ENCODE measurements at places on chromosomes 6 and 20. TPM values are rescaled to one million over a fixed set of nuclear protein-coding genes. Genes with fewer than 3 reads are reported as not detected.

DNA sequence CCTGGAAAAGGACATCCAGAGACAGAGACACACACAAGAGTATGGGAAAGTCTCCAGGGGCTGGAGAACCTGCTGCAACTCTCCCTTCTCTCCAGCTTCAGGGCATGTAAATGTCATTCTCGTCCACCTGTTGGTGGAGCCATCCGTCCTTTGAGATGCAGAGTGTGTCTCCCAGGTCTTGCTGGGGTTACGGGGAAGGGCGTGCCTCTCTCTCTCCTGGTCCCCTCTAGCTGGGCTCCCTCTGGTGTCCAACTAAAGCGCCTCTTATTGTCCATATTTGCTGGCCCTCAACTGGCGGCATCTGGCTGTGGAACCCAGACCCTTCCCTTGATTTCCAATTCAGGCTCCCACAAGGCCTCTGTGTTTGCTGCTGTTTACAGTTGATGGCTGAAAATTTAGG is 244.1 kb downstream of the BMP7 start:
- no peak overlapping the region for H3K27ac ChIP-seq
- no peaks in the 10 kb centered on the region for H3K27me3 ChIP-seq
- no peaks in the 10 kb centered on the region for H3K36me3 ChIP-seq
- no peak overlapping the region for H3K4me3 ChIP-seq

GRCh38 chr6:114009192-114009591 is 38.2 kb upstream of the HDAC2 start:
- DNase-seq, result no peak
- H3K4me1 ChIP-seq, result no peaks in the 10 kb centered on the region
- H3K27ac ChIP-seq, result no peak overlapping the region
- H3K27me3 ChIP-seq, result no peaks in the 10 kb centered on the region
- no peak overlapping the region for H3K4me3 ChIP-seq

The FAXC gene
- 0.47 TPM for total RNA-seq

GRCh38 chr20:47319517-47320252 is 36.8 kb downstream of the ZMYND8 start:
- DNase-seq, result no peak
- peak overlapping the region; percentile 94 for H3K27ac ChIP-seq
- no peaks in the 10 kb centered on the region for H3K36me3 ChIP-seq
- H3K27me3 ChIP-seq, result no peaks in the 10 kb centered on the region
- peaks cover 37% of the 10 kb centered on the region for H3K4me1 ChIP-seq

The ALDH5A1 gene
- 9.8 TPM for total RNA-seq

DNA sequence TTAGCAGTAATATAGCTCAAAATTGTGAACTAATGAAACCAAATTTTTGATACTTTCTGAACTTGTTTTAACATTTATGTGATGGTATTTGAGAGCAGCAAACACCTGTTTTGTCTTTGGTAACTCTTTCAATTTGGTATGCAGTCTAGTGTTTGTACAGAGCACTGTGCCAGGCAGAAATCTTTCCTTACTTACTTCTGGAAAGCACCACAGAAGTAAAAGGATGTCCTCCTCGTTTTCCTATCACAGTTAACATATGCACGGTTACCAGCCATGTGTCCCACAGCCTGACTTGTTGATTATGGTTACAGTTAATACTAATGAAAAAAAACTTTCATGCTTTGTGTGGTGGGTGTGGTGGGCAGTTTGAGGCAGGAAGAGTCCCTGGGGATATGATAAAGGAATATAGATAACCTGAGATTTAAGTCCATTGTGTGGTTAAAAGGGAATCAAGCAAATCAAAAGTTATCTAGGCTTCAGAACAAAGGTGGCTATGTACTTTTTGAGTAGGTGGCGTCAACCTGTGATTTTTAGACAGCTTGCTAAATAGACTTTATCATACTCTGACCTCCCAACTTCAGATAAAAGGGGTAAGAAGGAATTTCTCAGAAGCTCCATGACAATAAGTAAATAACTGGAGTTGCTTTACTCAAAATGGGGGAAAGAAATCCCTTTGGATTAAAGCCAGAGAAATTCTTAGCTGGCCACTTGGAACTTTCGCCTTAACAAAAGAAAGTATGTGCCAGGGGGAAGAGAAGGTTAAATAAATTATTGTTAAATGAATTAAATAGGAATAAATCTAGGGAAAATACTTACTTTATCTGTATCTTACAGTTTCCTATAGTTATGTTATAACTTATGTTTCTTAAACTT is 20.1 kb upstream of the COL10A1 start:
- H3K36me3 ChIP-seq, result no peaks in the 10 kb centered on the region
- H3K4me1 ChIP-seq, result no peaks in the 10 kb centered on the region
- H3K27me3 ChIP-seq, result no peaks in the 10 kb centered on the region
- H3K27ac ChIP-seq, result no peak overlapping the region

The DACT2 gene
- total RNA-seq, result not detected

All from spleen (tissue), 13 donors.